Chondrocyte (in vitro differentiated cells): ENCODE measurements at places on chromosomes 7 and 10. TPM values are rescaled to one million over a fixed set of nuclear protein-coding genes. Genes with fewer than 3 reads are reported as not detected.

DNA sequence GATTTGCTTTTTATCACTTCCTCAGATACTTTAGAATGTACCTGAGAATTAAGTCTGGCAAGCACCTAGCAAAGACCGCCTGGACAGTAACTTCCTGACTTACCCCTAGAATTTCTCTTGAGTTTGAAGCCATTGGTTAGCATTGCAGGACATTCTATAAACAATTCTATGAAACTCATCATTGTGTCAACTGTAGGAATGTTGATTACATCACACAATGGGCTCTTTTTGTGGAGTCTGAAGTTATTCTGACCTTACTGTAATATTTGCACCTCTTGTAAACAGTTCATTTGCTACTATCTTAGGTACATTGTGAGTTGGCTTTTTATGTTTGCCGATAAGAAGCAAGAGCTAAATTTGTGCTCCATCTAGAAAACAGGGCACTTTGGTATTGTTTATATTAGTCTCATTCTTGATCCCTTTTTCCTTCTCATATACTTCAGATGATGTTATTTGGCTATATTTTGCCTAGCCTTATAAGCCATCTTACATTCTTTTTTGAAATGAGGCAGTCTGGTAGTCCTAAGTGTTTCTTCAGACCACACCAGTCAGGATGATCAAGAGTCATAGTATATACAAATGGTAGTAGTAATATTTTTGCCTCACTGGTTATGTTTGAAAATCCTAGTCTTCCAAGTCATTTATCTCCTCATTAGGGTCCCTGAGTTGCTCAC lies 52.4 kb downstream of the CASD1 start:
- no peaks in the 10 kb centered on the region for H3K4me1 ChIP-seq
- no peak overlapping the region for H3K4me3 ChIP-seq
- peaks cover 2% of the 10 kb centered on the region for H3K36me3 ChIP-seq
- H3K27ac ChIP-seq: no peak overlapping the region
- DNase-seq: no peak
- no peaks in the 10 kb centered on the region for H3K27me3 ChIP-seq

Gene TAS2R5
- total RNA-seq: 0.62 to 1.5 TPM (median 0.72 TPM) in 3 replicates

DNA sequence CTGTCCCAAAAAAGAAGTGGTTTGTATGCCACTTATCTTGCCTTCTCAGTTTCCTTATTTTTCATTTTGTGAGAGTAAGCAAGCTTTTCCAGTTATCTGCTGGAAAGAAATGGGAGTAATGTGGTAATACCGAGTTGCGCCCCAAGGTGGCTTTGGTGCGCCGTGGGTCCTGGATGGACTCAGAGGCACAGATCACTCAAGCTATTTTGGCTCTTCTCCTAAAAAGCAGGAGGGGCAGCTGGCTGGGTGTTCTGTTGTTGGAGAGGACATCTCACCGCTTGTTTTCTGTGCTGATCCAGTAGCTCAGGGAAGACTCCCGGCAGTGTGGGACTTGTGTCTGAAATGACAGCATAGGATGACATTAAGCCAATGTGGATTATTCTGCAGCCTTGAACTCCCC lies 16.4 kb downstream of the PRKRIP1 start:
- no peak overlapping the region for H3K27ac ChIP-seq
- no peak overlapping the region for H3K4me3 ChIP-seq
- peaks cover 45% of the 10 kb centered on the region for H3K36me3 ChIP-seq
- H3K27me3 ChIP-seq: no peaks in the 10 kb centered on the region
- H3K4me1 ChIP-seq: no peaks in the 10 kb centered on the region

GRCh38 chr10:44427037-44427436 lies 42.1 kb upstream of the CXCL12 start:
- DNase-seq: no peak
- peaks cover 6% of the 10 kb centered on the region for H3K27me3 ChIP-seq
- H3K36me3 ChIP-seq: peaks cover 10% of the 10 kb centered on the region
- no peak overlapping the region for H3K4me3 ChIP-seq
